Inflammatory macrophage treated with lipopolysaccharide for 4 hours (primary cell): ENCODE measurements at places on chromosomes 3 and 15.

DNA sequence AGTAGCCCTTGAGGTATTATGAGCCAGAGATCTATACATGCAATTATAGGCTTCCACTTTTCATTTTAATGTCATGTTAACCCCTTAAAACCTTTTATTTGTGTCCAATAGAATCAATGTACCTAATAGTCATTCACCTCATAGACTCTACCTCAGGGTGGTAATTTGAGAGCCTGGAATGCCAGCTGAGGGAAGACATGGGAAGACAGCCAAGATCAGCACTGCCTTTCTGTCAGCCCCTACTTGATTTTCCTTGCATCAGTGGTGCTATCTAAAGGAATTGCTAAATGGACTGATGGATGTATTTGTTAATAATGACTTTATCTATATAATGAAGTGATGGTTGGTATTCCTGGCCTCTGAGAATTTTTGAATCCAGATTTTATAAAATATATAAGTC is 113.3 kb upstream of the GBE1 start:
- no peak for DNase-seq

DNA sequence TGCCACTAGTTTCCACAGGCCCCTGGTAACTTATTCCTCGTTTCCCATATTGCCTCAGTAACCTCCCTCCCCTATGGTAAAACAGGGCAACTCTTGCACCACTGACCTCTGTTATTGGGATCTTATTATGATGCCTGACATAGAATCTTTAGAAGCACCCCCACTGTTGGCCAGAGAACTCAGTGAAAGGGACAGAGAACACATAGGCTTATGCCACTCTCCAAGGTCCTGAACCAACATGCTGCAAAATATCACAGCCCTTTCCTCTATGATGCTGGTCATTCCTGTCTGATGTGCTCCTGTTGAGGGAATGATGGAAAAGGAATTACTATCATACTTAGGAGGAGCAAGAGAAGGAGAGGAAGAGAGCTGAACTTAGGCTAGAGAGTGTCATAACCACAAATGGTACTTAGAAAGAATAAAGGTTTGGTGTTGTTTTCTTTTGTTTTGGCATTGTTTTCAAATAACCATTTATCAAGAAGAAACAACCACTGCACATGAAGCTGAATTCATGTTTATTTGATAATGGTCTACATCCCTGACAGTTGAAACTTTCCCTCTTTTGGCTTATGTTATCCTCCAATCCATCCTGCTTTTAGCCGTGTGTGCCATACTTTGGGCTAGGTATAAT is 330.2 kb downstream of the EPHB1 start:
- no peak for DNase-seq

- DNase-seq = no peak
These were observed 6.3 kb downstream of the ADAMTS17 start for GRCh38 chr15:100335335-100335999.

DNA sequence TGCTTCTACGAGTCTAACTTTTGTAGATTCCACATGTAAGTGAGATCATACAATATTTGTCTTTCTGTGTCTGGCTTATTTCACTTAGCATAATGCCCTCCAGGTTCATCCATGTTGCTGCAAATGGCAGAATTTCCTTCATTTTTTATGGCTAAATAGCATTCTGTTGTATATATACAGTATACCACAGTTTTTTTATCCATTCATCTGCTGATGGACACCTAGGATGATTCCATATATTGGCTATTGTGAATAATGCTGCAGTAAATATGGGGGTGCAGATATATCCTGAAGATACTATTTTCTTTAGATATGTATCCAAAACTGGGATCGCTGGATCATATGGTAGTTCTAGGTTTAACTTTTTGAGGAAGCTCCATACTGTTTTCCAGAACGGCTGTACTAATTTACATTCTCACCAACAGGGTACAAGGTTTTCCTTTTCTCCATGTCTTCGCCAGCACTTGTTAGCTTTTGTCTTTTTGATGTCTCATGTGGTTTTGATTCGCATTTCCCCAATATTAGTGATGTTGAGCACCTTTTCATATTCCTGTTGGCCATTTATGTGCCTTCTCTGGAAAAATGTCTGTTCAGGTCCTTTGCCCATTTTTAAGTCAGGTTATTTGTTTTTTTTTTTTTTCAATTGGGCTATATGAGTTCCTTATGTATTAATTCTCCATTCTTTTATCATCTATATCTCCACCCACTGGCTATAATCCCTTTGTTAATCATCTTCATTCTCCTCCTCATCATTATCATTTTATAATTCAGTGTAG is 26.9 kb downstream of the CHCHD4 start:
- no peak for DNase-seq

DNA sequence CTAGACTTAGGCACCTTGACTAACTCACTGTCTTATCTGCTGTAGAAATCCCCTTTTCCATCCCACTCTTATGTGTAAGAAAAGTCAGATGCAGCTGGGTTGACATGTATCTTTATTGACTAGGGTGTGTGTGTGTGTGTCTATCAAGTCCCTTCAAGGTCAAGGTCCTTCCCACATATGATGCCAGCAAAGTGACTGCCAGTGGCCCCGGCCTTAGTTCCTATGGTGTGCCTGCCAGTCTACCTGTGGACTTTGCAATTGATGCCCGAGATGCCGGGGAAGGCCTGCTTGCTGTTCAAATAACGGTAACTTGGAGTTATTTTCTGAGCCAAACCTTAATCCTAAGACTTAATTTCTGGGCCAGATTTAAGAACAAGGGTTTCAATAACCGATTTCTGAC is 76.3 kb downstream of the DNASE1L3 start:
- no peak for DNase-seq

- no peak for DNase-seq
These were observed 449.4 kb upstream of the PROK2 start for GRCh38 chr3:72234391-72234790.

- DNase-seq = peak; percentile 73
These were observed 5.7 kb upstream of the IQGAP1 start for GRCh38 chr15:90382320-90382719.

DNA sequence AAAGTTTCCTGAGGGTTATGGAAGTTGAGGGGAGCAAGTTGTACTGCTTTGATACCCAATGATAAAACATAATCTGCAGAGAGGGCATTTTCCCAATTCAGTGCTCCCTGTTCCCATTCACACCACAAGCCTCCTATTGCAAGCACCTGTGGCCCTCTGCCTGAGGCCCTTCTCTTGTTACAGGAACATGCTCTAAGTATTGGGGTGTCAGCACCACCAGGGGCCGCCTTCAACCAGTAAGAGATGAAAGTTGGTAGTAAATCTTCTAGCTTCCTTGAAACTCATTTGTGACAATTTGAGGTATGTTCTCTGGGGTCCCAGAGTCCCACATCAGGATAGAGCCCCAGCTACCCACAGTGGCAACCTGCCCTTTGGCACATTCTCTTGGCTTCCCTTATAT is 265.4 kb upstream of the ARHGEF26 start:
- no peak for DNase-seq

DNA sequence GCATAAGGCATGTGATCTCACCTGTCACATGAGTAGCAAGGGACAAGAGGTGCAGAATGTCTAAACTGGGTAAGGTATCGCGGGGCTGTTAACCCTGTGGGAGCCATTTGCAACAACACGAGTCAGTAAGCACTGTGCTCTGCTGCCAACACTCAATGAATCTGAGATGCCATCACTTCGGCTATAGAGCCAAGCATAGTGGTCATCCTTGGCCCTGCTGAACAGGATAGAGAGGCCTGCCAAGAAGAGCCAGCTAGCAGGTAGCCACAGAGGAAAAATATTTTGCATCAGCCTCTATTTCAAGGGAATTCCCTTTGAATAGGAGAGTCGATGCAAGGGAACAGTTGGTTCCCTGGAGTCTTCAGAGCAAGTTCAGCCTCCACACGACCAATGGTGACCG is 137.8 kb downstream of the NTRK3 start:
- DNase-seq = no peak

DNA sequence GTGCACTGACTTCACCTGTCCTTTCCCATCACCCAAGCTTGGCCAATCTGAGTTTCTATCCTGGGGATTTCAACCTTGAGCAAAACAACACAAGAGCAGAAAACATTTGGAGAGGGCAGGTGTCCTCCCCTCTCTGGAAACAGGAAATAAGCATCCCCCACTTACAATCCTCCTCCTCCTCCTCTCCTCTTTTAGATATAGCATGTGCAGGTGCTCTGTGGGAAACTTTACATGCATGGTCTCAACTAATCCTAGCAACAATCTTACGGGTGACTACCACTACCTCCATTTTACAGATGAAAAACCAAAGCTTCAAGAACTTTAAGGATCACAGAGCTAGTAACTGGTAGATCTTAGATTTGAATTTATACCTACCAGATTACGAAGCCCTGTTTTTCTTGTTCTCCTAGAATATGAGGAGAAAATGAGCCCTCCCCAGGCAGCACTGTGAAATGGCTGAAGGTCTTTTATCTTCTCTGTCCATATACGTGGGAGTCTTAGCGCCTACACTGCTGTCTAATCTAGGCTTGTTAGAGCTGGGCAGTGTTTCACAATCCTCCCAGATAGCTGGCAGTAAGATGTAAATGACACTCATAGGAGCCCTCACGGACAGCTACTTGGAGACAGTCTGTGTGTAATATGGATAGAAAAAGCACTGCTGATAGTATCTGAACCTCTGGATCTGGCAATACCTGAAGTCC is 301.2 kb upstream of the PROK2 start:
- DNase-seq = peak; percentile 78

DNA sequence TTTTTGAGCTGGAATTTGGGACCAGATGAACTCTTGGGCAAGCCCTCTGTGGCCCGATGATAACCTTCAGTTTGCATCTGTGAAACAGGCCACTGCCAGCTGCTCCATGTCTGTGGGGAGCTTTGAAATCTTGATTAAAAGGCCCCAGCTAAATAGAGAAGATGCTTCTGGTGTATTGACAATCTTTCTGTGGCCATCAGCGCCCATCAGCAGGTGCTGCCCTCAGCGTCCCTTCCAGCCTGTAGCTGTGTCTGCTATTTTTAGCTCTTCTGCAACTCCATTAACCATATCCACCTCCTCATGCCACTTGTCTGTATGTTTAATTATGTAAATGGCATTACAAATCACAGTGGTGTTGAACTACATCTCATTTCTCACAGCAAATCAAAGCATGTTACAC is 54.0 kb downstream of the CHCHD6 start:
- no peak for DNase-seq

DNA sequence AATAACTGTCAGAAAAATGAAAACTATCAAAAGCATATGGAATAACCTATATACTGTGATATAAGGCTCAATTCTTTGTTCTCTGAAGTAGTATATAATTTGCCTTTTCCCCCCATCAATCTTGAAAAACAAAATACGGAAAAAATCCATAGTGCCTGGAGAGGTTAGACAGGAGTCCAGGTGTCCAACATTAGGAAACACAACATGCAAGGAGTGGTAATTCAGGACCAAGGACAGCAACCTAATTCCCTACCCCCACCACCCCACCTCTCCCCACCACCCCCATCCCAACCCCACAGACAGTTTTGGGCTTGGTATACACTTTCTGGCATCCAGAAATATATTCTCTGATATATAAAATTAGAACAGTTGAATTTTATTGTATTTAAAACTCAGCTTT is 55.1 kb upstream of the SLC25A26 start:
- DNase-seq = no peak

- DNase-seq = no peak
These were observed 243.5 kb upstream of the DCBLD2 start for GRCh38 chr3:99145031-99145430.

GRCh38 chr3:44259404-44259803 is 17.7 kb downstream of the TOPAZ1 start:
- DNase-seq = no peak

GRCh38 chr3:39467394-39468107 is at the start of gene MOBP:
Gene MOBP, plus strand, starts transcription at chr3:39467680. Its CDS starts 34,390 bp downstream, at chr3:39502070.
- no peak for DNase-seq

DNA sequence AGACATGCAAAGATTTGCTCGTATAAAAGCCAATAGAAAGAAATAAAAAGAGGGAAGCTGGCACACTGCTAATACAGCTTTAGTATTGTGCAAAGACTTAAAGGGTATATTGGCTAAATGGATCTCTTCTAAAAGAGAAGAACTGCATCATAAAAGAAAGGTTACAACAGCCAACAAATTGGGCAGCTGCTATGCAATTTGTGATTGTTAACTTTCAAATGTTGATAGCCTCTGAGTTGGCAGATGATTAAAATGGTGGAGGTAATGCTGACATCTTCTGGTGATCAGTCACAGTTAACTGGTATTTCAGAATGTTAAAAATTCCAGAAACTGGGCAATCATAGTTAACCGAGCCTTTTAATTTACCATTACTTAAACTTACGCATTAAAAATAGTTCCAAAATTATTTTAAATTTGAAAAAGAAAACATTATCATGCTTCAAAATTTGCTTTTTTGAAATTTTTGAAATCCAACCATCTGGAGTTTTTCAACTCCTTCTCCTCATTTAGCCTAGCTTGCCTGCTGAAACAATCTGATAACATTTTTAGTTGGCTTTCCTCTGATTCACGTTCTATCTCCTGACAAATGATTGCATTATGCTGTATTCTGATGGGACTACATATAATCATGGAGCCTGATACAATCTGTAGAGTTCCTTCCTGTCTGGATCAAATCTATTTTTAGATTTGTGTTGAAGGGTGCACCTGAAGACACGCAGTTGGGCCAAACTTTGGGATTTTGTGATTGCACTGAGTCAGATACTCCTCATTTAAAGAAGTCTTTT is 144.0 kb upstream of the PDZRN3 start:
- no peak for DNase-seq

DNA sequence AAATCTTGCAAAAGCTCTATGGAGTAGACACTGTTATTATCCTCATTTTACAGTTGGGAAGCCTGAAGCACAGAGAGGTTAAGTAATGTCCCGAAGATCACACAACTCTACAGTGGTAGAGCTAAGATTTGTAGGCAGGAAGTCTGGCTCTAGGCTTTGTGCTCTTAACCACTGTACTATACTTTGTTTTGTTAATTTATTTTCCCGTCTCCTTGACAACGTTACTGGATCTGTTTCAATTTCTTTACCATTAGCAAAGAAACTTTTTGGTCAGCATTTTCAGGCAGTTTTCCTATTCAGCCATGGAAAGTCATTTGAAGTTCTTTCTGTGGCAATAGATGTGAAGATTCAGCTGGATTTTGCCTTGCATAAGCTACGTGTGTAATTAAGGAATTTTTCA is 51.7 kb downstream of the OTOL1 start:
- no peak for DNase-seq

- no peak for DNase-seq
These were observed 92.9 kb downstream of the NCEH1 start for GRCh38 chr3:172617976-172618375.

DNA sequence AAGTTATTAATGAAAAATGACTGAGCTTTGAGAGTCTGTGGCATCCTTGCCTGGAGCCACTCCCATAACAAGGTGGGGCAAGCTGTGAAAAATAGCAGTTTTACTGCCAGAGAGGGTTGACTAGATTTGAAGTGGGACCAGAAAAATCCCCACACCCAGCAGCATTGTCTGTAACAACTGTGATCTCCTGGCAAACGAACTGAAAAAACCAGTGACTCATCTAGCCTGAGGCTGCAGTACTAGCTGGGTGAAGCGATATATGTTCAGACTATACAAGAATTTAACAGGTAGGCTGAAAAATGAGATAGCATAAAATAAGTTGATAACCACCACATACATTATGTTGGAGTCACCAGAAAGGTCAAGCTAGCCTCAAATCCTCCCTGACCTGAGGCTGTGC is 64.0 kb downstream of the DPH6 start:
- no peak for DNase-seq
